ENCODE measurements at places on chromosomes 7 and 10. TPM values are rescaled to one million over a fixed set of nuclear protein-coding genes. Genes with fewer than 3 reads are reported as not detected.

- H3K27me3 ChIP-seq = no peaks in the 10 kb centered on the region
- H3K4me1 ChIP-seq = no peaks in the 10 kb centered on the region
- no peak for DNase-seq
- no peaks in the 10 kb centered on the region for H3K36me3 ChIP-seq
- H3K27ac ChIP-seq = no peak overlapping the region
These were observed 107.4 kb upstream of the ABCB5 start for GRCh38 chr7:20508109-20508508.

- H3K27ac ChIP-seq = no peak overlapping the region
- H3K27me3 ChIP-seq = no peaks in the 10 kb centered on the region
- no peak overlapping the region for H3K4me3 ChIP-seq
- H3K4me1 ChIP-seq = no peaks in the 10 kb centered on the region
- DNase-seq = no peak
These were observed 232.7 kb downstream of the NSUN6 start for GRCh38 chr10:18418541-18419215.

DNA sequence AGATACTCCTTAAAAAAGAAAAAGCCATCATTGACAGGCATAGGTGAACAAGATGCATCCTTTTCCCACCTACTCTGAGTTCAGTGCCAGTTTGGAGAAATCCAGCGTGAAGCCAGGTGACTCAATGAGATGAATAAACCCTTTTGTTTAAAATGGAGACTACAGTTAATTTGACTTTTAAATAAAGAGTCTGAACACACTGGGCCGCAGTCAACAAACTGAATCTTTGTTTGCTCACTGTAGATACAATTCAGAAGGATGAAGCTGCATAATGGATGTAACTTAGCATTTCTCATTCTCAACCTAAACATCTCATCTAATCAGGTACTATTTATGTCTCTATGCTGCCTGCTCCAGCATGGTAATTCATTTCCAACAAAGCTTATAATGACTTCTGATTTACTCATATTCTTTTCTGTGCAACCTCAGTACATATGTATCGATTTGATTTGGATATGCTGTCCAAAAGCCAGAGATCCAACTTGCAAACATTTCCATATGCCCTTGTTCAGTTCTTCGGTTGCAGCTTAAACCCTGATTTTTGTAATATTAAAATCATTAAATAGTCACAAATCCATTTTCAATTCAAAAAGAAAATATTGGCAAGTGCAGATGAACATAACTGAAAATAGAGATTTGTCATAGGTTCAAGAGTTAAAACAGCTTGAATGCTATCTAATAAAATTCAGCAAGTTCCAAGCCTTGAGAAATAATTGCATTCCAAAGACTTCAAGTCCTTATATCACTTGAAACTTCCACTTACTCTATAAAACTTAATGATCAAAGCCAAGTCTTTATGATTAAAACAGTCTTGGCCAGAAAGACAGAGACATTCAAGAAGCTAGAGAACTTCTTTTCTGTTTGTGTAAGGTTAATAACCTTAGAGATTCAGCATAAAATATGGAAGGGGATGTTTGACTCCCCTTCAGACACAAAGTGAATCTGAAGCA is 67.8 kb downstream of the CPVL start:
- no peak overlapping the region for H3K27ac ChIP-seq
- H3K4me3 ChIP-seq = no peak overlapping the region
- H3K36me3 ChIP-seq = no peaks in the 10 kb centered on the region
- DNase-seq = no peak
- no peaks in the 10 kb centered on the region for H3K4me1 ChIP-seq
- H3K27me3 ChIP-seq = no peaks in the 10 kb centered on the region

GRCh38 chr10:14016011-14016536 is 314.6 kb downstream of the FRMD4A start:
- no peaks in the 10 kb centered on the region for H3K4me1 ChIP-seq
- no peaks in the 10 kb centered on the region for H3K27me3 ChIP-seq
- H3K4me3 ChIP-seq = no peak overlapping the region
- no peaks in the 10 kb centered on the region for H3K36me3 ChIP-seq
- 0 out of 2 replicates have a peak overlapping the region, but pooled peaks have one; percentile 34 for H3K27ac ChIP-seq
- no peak for DNase-seq

- no peak for DNase-seq
- H3K27me3 ChIP-seq = no peaks in the 10 kb centered on the region
- no peaks in the 10 kb centered on the region for H3K36me3 ChIP-seq
- H3K27ac ChIP-seq = no peak overlapping the region
- H3K4me1 ChIP-seq = no peaks in the 10 kb centered on the region
- no peak overlapping the region for H3K4me3 ChIP-seq
These were observed 53.2 kb upstream of the SYPL1 start for GRCh38 chr7:106165337-106165736.

DNA sequence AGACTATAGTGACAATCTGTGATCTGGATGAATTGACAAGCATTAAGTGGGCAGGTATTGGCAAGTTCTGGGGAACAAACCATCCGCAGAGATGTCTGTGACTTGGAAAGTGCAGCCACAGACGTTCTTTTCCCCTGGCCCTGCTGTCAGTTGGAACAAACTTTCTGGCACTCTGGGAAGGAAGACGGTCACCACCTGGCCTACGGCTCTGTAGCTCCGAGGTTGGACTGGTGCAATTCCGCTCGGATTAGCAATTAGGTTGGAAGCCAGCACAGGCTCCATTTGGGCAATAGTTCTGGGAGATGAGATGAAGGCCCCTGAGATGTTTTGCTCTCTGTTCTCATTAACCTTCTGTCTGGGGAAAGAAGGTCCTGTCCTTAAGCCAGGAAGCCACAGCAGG is 437.5 kb downstream of the CALN1 start:
- H3K4me3 ChIP-seq = no peak overlapping the region
- H3K27ac ChIP-seq = no peak overlapping the region
- H3K27me3 ChIP-seq = no peaks in the 10 kb centered on the region
- no peak for DNase-seq

TMEM213 gene
- total RNA-seq = not detected

NEBL gene
- 0.08 TPM for total RNA-seq

DNA sequence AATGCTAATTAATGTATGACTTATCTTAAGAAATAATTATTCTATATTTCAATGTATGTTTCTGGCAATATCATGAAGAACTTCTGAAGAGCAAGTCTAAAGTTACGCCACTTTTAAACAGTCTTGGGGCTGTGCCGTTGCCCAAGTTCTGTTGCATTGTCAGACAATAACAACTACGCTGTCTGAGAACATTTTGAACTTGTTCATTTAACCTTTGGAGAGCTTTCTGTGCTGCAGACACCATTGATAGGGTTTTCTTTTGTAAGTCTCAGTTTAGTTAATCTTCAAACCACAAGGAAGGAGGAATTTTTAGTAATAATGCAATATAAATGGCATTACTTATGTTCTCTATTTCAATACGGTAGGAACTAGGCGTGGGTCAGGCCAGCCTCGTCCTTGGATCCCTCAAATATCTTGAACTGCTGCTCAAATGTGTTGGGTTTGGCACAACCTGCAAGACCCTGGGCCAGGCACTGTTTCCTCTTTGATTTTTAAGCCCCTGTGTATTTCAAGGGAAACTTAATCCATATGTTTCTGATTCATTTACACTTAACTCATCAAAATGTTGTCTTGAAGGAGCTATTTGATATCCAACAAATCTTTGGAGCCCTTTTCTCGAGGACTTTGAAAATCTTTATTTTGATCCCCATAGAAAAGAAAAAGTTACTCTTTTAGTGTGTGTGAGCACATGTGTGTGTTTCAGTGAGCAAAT is 215.5 kb downstream of the INHBA start:
- no peak overlapping the region for H3K27ac ChIP-seq
- H3K4me1 ChIP-seq = no peaks in the 10 kb centered on the region
- H3K4me3 ChIP-seq = no peak overlapping the region
- no peaks in the 10 kb centered on the region for H3K27me3 ChIP-seq

GRCh38 chr7:22677680-22678079 is 49.3 kb upstream of the IL6 start:
- peaks cover 27% of the 10 kb centered on the region for H3K4me1 ChIP-seq
- no peak overlapping the region for H3K4me3 ChIP-seq
- H3K27ac ChIP-seq = no peak overlapping the region
- DNase-seq = no peak

DNA sequence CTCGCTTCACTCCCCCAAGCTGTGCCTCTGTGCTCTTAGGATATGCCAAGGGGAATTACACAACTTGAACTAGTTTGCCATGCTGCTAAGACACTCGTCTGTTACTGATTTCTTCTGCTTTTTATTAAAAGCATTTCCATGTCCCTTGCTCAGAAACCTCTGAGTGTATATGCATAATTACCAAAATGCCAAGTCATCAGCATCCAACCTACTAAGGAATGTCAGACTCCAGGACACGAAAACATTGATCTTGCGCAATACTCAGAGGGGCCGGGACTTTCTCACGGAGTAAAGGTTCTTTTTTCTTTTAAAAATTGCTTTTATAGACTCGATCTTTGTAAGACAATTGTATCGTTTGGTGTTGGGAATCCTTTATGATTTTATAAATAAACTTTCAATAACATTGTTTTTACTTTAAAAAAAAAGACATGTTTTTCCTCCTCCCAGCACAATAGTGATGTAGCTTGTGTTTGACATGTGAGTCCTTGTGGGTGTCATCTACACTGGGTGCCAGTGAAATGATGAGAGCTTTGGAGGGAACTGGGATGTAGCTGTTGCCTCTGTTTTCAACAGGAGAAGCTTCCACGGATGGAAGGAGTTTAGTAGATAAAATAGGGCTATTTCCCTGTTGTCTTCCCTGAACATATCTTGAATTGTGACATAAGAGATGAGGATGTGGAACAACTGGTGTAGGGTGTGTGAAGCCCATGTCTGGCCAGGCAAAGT is 43.6 kb downstream of the CNNM1 start:
- DNase-seq = no peak
- H3K36me3 ChIP-seq = no peaks in the 10 kb centered on the region
- H3K4me1 ChIP-seq = no peaks in the 10 kb centered on the region
- H3K27me3 ChIP-seq = peaks cover 13% of the 10 kb centered on the region

CCL26 gene
- not detected for total RNA-seq

GRCh38 chr7:512541-513311 is 6.9 kb downstream of the PDGFA start:
- no peaks in the 10 kb centered on the region for H3K36me3 ChIP-seq
- DNase-seq = no peak
- H3K4me3 ChIP-seq = no peak overlapping the region
- no peaks in the 10 kb centered on the region for H3K27me3 ChIP-seq

- no peaks in the 10 kb centered on the region for H3K4me1 ChIP-seq
- no peak for DNase-seq
- no peaks in the 10 kb centered on the region for H3K36me3 ChIP-seq
- no peak overlapping the region for H3K4me3 ChIP-seq
- H3K27me3 ChIP-seq = no peaks in the 10 kb centered on the region
These were observed 314.1 kb upstream of the C7orf33 start for GRCh38 chr7:148276314-148277041.

DNA sequence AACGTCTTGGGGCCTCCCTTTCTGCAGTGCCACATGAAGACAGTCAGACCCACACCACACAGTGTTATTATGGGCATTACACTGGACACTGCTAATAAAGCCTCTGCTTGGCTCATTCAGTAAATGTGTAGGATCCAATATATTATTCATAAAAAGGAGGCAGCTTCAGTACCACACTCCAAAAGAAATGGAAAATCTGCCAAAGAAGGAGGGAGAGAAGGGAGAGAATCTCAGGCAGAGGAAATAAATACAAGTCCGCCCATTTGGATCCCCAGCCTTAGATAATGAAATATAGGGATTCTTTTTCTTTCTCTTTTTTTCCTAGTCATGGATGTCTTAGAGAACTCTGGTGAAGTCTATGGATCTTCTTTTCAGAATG is 162.2 kb downstream of the ELMO1 start:
- peaks cover 11% of the 10 kb centered on the region for H3K4me1 ChIP-seq
- no peaks in the 10 kb centered on the region for H3K36me3 ChIP-seq
- H3K27ac ChIP-seq = no peak overlapping the region
- no peak overlapping the region for H3K4me3 ChIP-seq

GRID2IP gene
- total RNA-seq = not detected

DNA sequence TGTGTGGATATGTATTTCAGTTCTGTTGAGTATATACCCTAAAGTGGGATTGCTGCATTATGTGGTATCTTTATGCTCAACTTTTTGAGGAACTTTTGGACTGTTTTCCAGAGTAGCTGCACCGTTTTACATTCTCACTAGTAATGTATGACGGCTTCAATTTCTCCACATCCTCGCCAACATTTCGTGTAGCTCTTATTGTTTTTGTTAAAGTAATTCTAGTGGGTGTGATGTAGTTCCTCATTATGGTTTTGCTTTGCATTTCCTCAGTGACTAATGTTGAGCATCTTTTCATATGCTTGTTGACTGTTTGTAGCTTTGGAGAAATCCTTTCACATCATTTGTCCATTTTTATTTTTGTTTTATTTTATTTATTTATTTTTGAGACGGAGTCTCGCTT is 4.5 kb downstream of the STMP1 start:
- no peaks in the 10 kb centered on the region for H3K36me3 ChIP-seq
- H3K27ac ChIP-seq = no peak overlapping the region
- no peaks in the 10 kb centered on the region for H3K27me3 ChIP-seq
- no peak for DNase-seq
- 0 out of 2 replicates have a peak overlapping the region, but pooled peaks have one; percentile 36 for H3K4me3 ChIP-seq
- H3K4me1 ChIP-seq = no peaks in the 10 kb centered on the region

DNA sequence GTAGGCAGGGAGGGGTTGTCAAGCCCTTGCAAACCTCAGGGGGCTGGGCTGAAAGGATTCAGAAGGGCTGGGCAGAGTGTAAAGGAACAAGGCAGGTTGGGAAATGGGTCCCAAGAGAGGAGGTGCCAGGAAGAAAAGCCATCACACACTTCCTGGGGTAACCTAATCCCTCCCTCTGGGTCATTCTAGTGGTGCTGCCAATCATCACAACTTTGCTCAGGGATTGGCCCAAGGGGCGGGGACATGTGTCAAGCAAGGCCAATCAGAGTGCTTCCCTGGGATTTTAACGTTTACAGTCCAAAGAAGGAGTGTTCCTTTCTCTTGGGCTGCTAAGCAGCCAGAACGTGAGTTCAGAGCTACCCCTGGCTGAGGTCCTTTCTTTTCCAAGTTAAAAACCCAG is 57.1 kb upstream of the NPTX2 start:
- no peak overlapping the region for H3K27ac ChIP-seq
- H3K27me3 ChIP-seq = no peaks in the 10 kb centered on the region
- no peak for DNase-seq
- H3K4me3 ChIP-seq = no peak overlapping the region
- no peaks in the 10 kb centered on the region for H3K4me1 ChIP-seq

- H3K36me3 ChIP-seq = no peaks in the 10 kb centered on the region
- H3K4me3 ChIP-seq = no peak overlapping the region
- no peaks in the 10 kb centered on the region for H3K4me1 ChIP-seq
- DNase-seq = no peak
- no peaks in the 10 kb centered on the region for H3K27me3 ChIP-seq
These were observed 16.2 kb upstream of the MTPAP start for GRCh38 chr10:30365278-30365677.

DNA sequence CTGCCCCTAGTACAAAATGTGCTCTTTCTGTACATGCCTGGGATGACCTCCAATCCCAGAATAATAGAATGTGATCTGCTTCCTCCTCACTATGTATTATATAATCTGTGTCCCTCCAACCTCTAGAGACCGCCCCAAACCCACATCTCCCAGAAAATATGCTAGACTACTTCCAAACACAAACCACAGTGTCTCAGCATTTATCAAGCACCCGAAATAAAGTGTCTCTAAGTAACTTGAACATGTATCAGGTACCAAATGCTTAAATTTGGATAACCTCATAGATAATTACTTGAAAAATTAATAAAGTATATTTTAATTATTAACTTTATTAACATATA is 16.1 kb downstream of the LYZL1 start:
- H3K27ac ChIP-seq = no peak overlapping the region
- no peaks in the 10 kb centered on the region for H3K27me3 ChIP-seq
- H3K36me3 ChIP-seq = no peaks in the 10 kb centered on the region
- no peaks in the 10 kb centered on the region for H3K4me1 ChIP-seq

Measured in GM12878 (cell line).